Endothelial cell of umbilical vein (primary cell): ENCODE measurements at places on chromosomes 6 and 20. TPM values are rescaled to one million over a fixed set of nuclear protein-coding genes. Genes with fewer than 3 reads are reported as not detected.

Gene MPIG6B
- polyA plus RNA-seq, result not detected in 2 replicates

Gene RREB1
- polyA plus RNA-seq, result 3.1 and 3.7 TPM in 2 replicates

Gene SPATA25
- polyA plus RNA-seq, result 0.69 and 1.0 TPM in 2 replicates

- no peak for DNase-seq
Observed at GRCh38 chr20:49526056-49526455, 41.9 kb downstream of the PTGIS start.

DNA sequence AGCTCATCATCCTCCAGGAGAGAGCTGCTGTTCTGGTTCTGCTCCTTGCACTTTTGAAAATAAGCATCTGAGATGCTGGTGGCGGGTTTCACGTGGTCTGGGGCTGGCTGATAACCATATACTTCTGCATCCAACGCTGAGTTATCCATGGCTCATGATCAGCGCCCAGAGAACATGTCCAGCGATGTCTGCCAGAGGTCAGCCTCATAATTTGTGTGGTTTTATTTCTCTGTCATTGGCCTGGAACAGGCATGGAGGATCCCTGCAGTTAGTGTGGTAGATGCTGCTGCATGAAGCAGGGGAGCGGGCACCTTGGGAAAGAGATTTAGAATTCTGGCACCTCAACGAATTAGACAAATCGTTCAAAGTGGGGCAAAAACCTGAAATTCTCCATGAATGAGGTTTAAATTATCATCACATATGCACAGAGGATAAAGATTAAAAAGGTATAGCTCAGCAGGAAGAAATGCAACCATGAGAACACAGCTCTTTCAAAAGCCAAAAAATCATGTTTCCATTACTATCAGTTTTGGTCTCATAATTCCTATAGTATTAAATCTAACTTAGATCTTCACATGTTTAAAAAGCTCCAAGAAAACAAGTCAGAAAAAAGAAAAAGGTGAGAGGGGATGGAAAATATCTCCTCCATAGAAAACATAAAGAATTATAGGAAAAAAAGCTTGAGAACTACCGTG lies 157.2 kb downstream of the SOD2 start:
- DNase-seq, result no peak

DNA sequence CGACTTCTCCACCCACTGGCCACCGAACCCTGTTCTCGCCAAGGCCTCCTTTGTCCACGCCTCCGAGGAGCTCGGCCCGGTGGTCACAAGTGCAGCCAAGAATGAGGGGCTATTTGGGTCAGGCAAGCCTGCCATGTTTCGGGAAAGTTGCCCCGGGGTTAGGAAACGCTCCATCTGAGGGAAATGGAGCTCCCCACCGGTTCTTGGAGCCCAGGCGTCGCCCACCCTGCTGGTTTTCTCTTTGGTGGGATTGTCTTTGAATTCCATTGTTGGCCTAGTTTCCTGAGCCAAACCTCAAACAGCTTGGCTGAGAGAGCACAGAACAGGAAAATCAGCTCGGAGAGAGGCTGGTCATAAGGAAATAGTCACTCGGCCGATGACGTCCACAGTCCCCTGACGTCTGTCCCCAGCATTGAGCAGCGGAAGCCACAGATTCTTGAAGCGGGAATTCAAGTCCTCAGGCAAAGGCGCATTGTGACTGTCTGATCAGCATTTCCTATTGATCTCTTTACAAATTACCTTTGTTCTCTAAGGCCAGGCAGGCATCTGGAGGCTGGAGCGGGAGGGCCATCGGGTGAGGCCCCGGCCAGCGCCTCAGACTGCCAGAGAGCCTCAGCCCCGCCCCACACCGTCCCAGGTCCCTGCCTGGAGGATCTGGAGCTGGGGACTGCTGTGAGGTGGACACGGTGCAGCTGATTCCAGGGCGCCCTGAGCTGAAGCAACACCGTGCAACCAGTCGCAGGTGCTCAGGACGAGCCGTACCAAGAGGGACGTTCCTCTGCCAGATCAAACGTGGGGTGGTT lies 138.6 kb downstream of the DLL1 start:
- peak; percentile 21 for DNase-seq

DNA sequence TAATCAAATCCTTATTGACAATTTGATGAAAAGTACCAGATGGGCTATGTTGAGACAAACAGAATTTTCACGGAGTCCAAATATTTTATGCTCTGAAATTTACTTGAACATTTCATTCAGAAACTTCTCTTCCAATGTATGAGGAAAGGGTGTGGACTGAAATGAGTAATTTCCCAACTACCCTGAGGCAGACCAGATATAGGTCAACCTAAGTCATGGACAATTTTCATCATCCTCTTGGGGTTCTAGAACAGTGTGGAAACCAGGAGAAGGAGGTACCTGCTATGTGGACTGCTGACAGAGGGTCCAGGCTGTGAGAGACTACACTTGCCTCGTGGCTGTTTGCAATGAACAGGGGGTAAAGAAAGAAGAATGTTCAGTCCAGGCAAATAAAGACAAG lies 323.0 kb downstream of the ESR1 start:
- DNase-seq, result peak; percentile 35

DNA sequence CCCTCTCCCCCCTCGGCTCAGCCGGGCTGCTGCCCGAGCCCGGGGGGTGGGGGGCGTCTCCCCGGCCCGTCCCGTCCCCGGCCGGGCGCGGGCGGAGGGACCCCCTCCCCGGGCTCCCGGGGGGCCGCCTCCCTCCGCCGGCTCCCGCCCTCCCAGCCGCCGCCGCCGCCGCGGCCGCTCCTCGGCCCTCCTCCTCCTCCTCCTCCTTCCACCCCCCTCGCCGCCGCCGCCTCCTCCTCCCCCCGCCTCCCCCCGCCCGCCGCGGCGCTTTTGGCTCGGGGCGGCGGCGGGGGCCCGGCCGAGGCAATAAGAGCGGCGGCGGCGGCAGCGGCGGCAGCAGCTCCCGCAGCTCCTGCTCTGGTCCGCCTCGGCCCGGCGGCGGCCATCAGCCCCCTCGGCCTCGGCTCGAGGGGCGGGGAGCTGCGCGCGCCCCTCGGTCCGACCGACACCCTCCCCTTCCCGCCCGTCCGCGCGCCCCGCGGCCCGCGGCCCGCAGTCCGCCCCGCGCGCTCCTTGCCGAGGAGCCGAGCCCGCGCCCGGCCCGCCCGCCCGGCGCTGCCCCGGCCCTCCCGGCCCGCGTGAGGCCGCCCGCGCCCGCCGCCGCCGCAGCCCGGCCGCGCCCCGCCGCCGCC lies 38.7 kb downstream of the GNAS start:
- DNase-seq, result no peak

DNA sequence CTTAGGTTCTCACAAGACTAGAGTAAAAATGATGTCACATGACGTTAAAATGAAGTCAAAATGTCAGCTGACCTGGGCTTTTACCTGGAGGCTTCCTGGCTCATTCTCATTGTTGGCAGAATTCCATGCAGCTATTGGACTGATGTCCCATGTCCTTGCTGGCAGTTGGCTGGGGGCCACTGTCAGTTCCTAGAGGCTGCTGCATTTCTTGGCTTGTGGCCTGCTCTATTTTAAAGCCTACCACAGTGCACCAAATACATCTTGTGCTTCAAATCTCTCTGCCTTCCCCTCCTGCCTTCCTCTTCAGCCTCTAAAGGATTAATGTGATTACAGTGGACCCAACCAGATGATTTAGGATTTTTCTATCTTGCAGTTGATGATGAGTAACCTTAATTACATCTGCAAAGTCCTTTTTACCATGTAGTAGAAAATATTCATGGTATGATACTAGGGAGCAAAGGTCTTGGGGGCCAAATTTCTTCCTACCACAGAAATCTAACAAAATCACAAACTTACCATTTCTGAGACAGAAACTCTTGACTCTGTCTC lies 81.9 kb downstream of the FIG4 start:
- DNase-seq, result no peak
